Lung microvascular endothelial cell (primary cell): ENCODE measurements at places on chromosomes 4 and X. TPM values are rescaled to one million over a fixed set of nuclear protein-coding genes. Genes with fewer than 3 reads are reported as not detected.

ZXDB gene
- total RNA-seq, result 5.0 and 6.9 TPM in 2 replicates

CASK gene
- 30.5 and 47.8 TPM in 2 replicates for total RNA-seq

MRFAP1L1 gene
- 34.4 and 40.1 TPM in 2 replicates for total RNA-seq

DNA sequence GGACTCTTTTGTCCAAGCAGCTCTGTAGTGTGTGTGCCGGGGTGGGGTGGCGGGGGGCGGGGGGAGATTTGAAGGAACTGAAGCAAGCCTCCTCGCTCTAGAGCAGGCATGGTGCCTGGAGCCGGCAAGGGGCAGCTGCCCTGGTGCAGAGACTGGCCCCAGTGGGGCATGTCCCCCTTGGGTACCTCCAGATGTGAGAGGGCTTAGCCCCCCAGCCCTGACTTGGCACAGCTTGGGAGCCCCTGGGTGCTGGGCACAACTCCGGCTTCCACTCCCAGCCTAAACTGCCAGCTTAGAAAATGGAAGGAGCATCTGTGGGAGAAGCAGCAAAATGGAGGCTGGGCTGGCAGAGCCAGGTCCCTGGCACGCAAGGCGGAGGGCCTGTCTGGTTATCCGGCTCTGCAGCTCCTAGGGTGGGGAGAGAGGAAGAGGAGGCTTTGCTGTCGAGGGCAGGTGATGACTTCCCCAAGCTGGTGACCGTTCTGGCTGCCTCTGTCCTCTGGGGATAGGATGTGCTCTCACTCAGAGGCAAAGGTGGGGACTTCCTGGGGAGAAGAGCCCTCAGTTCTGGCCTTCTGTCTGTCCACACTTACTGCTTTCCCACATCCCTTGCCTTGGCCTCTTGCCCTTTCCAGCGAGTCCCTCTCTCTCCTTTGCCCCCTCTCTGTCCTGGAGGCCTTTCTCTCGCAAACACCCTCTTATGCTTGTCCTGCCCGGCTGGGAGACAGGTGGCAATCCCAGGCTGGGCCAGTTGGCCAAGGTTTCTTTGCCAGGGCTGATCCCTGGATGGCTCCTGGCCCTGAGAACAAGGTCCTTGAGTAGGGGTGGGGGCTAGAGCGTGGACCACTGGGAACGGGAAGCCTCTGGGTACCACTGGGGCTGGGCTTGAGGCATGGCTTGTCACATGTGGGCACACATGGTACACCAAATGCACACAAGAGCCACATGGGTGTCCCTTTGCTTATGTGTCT, 2.0 kb downstream of the DLG3 start:
- no peak for DNase-seq

GRCh38 chrX:51496501-51497291, at the start of gene NUDT11:
NUDT11 (minus strand) TSS chrX:51496592; CDS start chrX:51496444, 148 bp downstream.
- peak; percentile 65 for DNase-seq

DNA sequence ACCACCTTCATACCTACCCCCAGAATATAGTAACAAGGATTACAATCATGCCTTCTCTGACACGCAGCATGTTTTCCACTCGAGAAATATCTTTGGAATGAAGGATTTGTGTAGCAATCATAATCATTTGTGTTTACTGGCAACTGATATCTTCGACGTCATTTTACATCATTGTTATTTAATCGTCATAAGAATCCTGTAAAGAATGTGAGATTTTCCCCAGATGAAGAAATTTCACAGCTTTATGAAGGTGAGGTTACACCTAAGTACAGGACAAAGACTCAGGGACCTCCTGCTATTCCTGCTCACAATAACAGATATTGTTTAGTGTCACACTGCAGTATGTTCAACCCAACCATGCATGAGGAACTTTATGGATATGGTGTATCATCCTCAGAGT, 198.2 kb upstream of the LDB2 start:
- no peak for DNase-seq

GRCh38 chr4:75997946-75998345, 7.2 kb upstream of the SDAD1 start:
- no peak for DNase-seq

- no peak for DNase-seq
These were observed 67.2 kb downstream of the SLIT2 start for GRCh38 chr4:20318909-20319277.

- DNase-seq, result peak; percentile 61
These were observed 1.7 kb downstream of the SAT1 start for GRCh38 chrX:23784470-23785331.

DNA sequence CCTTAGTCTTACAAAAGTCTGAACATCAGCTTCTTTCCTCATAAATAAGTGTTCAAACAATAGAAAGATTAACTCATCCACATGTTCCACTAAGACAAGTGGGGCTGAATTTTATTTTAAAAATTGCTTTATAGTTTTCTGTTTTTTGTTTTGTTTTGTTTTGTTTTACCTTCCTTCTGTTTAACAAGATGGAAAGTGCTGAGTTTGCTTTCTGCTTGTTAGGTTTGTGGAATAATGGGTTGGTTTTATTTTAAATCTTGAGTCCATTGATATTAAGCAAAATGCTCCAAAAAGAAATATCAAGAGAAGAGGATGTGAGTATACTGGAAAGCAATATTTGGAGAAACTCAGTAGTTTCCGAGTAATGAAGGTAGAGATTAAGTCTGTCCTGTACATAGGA, 458.7 kb downstream of the FAT4 start:
- no peak for DNase-seq

DNA sequence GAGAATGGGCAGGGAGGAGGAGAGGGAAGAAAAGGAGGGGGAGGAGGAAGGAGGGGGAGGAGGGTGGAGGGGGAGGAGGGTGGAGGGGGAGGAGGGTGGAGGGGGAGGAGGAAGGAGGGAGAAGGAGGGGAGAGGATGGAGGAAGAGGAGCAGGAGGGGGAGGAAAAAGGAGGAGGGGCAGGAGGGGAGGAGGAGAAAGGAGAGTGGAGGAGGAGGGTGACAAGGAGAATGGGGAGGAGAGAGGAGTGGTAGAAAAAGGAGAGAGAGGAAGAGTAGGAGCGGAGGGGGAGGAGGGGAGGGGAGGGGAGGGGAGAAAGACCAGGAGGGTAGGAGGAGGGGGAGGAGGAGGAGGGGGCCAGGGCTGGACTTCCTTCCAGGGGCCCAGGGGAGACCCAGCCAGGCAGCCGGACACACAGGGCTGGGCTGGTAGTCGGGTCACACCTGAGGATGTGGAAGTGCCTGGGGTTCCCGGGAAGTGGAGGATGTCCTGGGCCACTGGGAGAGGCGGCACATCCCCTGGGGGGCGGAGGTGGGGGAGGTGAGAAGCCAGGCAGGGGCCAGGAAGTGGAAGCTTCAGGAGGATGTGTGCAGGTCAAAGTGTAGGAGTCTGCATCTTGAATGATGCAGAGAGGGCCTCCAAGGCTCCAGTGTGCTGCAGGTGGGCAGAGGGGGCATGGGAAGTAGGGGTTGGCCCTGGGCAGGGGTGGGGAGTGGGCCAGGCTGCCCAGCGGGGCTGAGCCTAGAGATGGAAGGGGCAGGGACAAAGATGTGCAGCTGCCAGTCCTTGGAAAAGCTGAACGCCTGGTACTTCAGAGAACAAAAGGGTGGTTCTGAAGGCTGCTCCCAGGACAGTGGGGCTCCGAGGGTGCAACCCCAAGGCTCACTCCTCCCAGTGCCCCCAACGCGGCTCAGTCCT, 18.8 kb downstream of the IL3RA start:
- DNase-seq, result no peak

DNA sequence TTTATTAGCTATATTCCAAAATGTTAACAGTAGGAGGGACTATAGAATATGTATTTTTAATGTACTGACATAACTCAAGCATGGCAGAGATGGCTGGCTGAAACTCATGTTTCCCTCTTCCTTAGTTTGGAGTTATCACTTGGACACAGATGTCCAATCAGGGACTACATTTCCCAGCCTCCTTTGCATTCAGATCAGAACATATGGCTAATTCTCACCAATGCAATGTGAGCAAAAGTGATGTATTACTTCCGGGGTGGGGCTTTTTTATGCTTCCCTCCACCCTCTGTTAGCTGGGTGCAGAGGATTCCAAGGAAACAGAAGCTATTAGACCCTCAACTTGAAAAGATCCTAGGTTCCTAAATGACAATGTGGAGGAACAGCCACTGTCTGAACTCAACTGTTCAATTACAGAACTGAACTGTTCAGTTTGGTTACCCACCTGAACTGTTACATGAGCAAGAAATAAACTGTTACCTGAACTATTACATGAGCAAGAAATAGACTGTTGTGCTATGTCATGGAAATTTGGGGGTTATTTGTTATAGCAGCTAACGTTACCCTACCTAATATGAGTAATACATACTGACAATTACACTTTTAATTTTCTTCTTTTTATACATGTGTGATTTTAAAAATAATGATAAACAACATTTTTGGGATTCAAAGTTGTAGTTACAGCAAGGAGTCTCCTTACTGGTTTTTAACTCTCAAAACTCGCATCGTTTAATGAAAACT, 29.6 kb upstream of the ERVMER34-1 start:
- DNase-seq, result no peak

GRCh38 chrX:19661961-19662360, 146.7 kb upstream of the MAP3K15 start:
- DNase-seq, result peak; percentile 27

GRCh38 chr4:66273110-66273509, 602.8 kb upstream of the EPHA5 start:
- DNase-seq, result no peak

GRCh38 chr4:110501826-110502225, 25.9 kb downstream of the ENPEP start:
- no peak for DNase-seq

DNA sequence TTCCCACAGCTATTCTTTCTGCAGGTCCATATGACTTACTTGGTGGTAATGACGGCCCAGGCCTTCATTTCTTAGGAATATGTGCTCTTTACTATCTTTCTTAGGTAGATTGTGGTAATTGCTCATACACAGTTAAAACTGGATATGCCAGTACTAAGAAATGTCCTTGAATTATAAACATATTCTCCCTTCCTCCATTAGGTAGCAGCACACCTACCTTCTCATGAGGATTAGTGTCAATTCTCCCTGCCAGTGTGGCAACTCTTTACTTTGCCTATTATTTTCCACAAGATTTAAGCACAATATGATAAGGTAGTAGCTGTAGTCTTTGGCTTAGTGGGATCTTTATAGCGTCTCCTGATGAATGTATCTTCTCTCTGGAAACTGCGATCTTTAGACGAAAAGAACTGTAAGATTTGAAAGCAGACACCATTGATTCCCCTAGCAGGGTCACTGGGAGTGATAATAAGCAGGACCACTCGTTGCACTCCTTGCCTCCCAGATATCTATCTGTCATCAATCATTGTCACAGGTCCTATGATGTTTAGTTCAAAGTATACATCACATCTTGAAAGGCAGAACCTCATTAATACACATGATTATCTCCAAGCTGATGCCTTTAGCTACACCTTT, 1240.7 kb downstream of the C4orf33 start:
- peak; percentile 27 for DNase-seq

GRCh38 chrX:107565931-107566603, 62.2 kb upstream of the PRPS1 start:
- DNase-seq, result peak; percentile 59

DNA sequence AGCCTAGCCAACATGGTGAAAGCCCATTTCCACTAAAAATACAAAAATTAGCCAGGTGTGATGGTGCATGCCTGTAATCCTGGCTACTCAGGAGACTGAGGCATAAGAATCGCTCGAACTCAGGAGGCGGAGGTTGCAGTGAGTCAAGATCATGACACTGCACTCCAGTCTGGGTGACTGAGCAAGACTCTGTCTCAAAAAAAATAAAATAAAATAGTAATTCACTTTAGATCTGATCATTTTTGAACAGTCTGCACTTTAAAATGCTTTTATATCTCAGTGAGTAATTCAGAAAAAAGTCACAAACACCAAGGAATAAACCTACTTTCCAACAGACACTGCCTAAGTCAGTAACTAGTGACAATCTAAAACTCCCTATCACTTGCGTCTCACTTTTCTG, 25.6 kb upstream of the CORIN start:
- DNase-seq, result no peak

DNA sequence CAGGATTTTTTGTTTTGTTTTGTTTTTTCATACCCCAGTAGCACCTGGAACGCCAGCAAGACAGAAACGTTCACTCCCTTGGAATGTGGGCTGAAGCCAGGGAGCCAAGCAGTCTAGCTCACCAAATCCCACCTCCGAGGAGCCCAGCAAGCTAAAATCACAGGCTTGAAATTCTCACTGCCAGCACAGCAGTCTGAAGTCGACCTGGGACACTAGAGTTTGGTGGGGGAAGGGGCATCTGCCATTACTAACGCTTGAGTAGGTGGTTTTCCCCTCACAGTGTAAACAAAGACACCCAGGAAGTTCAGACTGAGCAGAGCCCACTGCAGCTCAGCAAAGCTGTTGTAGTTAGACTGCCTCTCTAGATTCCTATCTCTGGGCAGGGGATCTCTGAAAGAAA, 99.6 kb upstream of the FGF16 start:
- no peak for DNase-seq

GRCh38 chr4:18012134-18012806, 9.3 kb downstream of the LCORL start:
- no peak for DNase-seq

- DNase-seq, result no peak
These were observed 9.3 kb downstream of the NKX1-1 start for GRCh38 chr4:1396806-1397455.

GRCh38 chrX:153643431-153644351, 3.3 kb upstream of the DUSP9 start:
- no peak for DNase-seq

DNA sequence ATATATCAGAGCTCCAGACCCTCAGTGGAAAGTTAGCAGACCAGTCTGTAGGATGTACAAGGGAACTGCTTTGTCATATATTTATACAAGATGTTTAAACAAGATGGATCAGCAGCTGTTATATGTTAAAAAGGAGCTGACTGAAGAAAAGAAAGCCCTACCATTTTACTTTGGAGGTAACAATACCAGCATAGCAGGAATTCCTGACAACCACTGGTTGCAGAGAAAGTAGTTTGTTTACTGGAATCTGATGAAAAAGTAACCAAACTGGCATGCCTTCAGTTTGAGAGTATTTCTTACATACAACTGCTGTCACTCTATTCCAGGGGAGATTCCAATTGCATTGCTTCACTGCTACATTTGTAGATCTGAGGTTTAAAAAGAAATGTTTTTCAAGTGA, 49.5 kb upstream of the GABRQ start:
- no peak for DNase-seq

DNA sequence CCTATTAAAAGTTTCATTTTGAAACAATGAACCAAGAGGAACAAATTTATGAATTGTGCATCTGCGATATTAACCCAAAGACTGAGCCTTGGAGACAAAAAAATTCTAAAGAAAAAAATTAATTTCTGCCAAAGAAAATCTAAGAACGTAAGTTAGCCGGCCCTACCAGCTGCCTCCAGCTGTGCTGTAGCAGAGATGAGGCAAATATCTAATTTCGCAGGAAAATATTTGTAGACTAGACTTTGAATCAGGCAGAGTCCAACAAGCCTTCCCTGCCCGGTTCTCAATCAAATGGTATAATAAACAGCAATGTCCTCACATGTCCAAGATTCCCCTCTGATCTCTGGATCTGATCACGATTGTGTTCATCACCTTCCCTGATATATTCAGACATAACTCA, 21.2 kb upstream of the SMIM20 start:
- no peak for DNase-seq

DNA sequence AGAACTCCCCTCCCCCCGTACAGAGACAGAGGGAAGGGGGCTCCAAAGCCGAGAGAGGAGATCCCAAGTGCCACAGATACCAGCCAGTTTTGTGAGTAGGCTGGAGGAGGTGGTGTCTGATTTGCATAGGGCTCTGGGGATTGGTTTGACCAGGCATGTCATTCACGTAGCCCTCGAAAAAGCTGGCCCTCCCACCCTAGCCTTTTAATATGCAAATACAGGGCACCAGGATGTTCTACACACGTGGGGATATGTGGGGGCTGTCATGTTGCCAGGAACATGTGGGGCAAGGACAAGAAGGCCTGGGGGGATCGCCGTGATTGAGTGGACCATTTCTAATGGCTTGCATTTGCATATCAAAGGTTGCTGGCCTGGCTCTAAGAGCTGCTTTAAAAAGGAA, 272.9 kb downstream of the PPP1R2C start:
- no peak for DNase-seq
